ENCODE measurements at places on chromosomes 4 and X.

GRCh38 chrX:129787336-129788055, 7.7 kb downstream of the SASH3 start:
- H3K27ac ChIP-seq, result no peak overlapping the region
- DNase-seq, result no peak

DNA sequence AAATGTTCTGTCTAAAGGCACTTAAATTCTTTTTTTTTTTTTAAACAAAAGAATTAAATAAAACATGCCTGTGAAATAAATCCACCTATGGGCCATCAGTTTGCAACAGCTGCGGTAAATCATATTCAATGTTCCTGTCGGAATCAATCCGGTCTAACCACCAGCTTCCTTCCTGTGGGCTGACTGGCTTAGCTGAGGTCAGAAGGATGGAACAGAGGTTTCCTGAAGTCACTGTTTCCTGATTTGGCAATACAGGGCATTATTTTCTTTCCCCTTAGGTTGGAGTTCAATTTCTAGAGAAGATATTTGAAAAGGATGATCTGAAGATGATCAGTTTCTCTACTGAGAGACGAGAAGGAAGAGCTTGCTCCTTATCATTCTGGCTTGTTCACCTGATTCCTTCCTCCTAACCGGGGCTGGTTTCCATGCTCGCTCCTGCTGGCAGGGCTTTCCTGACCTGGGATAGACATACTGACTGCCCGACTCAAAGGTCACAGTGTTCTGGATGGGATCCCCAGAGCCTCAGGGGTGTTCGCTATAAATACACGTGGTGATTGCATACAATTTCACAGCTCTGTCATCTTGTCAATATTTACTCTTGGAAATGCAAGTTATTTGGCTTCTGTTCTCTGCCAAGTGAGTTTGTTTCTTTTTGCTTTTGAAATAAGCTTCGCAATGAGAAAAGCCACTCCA, 21.7 kb downstream of the PDLIM3 start:
- H3K27me3 ChIP-seq, result no peaks in the 10 kb centered on the region
- H3K4me1 ChIP-seq, result no peaks in the 10 kb centered on the region
- no peak for DNase-seq
- H3K4me3 ChIP-seq, result no peak overlapping the region
- H3K36me3 ChIP-seq, result no peaks in the 10 kb centered on the region
- H3K27ac ChIP-seq, result no peak overlapping the region

DNA sequence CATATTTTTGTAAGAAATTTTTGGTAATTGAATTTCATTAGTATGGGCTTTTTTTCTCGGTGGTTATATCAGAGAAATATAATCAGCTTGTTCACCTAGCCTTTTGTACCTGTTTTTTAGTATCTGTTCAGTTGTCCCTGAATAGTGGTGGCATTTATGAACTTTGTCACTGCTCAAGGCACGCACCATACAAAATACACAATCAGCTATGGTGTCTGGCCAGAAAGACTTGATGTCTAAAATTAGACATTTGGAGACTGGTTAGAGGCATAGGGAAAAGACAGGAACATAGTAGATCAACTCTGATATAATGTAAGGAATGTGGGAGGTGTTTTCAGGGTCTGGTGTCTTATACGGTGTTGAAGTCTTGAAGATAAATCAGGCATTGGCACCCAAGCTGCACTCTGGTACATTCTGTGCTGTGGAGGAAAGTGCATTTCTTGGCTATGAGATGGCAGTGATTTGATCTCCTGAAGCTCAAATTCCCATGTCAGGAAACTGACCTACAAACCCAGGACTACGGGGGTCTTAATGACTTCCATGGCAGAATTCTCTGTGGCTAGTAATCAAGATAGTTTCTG, 3.6 kb downstream of the ART3 start:
- no peak overlapping the region for H3K27ac ChIP-seq
- no peak for DNase-seq
- no peaks in the 10 kb centered on the region for H3K27me3 ChIP-seq
- H3K36me3 ChIP-seq, result no peaks in the 10 kb centered on the region
- H3K4me3 ChIP-seq, result no peak overlapping the region

DNA sequence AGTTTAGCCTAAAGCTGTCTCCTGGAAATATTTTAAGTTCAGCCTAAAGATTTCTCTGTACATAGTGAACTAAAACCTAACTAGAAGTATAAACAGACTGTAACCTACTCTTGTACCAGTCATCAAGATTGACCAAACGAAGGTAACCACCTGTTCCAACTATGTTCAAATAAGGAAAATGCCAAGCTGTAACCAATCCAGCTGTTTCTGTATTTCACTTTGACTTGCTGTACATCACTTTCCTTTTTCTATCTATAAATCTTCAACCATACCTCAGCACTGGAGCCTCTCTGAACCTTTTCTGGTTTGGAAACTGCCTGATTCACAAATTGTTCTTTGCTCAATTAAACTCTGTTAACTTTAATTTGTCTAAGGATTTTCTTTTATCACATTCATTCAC, 3.1 kb upstream of the CYSLTR1 start:
- no peaks in the 10 kb centered on the region for H3K27me3 ChIP-seq
- no peak overlapping the region for H3K27ac ChIP-seq
- no peaks in the 10 kb centered on the region for H3K36me3 ChIP-seq
- no peak for DNase-seq
- no peaks in the 10 kb centered on the region for H3K4me1 ChIP-seq

GRCh38 chrX:121308276-121308805, 260.9 kb downstream of the GLUD2 start:
- DNase-seq, result peak; percentile 7
- no peak overlapping the region for H3K27ac ChIP-seq
- H3K4me1 ChIP-seq, result no peaks in the 10 kb centered on the region
- peaks cover 2% of the 10 kb centered on the region for H3K27me3 ChIP-seq
- H3K4me3 ChIP-seq, result no peak overlapping the region
